Right forelimb (tissue), 1 donor: ENCODE measurements at places on chromosomes 1 and 21.

- peak; percentile 89 for DNase-seq
Observed at GRCh38 chr1:11731691-11732283, 4.1 kb upstream of the AGTRAP start.

- DNase-seq = no peak
Observed at GRCh38 chr1:77925518-77925917, 37.1 kb downstream of the NEXN start.

DNA sequence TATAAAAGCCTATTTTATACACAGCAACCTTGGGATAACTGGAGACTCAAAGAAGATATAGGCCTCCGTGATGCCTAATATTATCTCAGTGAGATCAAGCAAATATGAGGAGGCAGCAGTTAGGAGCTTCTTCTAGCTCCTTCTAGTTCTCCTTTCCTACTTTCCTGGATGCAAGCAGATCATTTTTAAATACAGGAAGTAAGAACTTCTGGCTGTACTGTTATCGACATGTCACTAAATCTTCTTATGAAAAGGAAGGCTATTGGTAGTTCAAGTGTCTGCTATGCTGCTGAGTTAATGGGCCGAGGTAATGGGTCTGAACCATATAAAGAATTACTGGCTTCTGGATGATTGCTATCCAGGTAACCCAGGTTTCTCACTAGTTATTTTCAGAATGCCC is 15.9 kb downstream of the HSPA13 start:
- DNase-seq = no peak

DNA sequence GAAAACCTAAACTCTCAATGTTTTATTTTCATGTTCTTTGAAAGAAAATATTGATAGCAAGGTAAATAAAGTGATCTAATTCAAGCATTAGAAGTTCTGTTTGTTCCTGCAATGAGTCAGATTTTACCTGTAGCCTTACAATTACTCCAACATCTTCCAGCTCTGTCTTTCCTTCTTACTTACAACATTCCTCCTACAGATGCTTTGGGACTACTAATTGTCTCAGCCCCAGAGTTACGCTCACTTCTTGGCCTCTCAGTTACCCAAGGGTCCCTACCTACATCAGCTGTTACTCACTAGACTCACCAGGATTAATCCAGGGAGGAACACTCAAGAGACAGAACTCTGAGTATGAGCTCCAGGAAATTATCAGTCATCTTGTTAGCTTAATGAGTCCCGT is 26.4 kb downstream of the OR14A16 start:
- no peak for DNase-seq

DNA sequence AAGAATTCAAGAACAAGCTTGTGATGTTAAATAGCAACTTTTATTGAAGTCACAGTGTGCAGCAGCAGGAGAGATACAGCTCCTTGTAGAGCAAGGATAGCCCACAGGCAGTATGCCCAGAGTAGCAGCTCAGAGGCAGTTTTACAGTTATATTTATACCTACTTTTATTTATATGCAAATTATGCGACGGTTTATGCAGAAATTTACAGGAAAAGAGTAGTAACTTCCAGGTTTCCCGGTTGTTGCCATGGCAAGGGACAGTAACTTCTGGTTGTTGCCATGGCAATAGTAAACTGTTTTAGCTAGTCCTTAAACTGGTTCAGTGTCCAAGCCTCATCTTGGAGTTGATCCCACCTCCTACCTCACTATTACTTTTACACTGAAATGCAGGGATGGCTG is 344.6 kb upstream of the LYPLAL1 start:
- DNase-seq = peak; percentile 44

GRCh38 chr21:26170471-26171257 is at the start of gene APP:
Gene APP (minus strand): TSS chr21:26170770. CDS start chr21:26170620, 150 bp downstream.
- DNase-seq = peak; percentile 91

DNA sequence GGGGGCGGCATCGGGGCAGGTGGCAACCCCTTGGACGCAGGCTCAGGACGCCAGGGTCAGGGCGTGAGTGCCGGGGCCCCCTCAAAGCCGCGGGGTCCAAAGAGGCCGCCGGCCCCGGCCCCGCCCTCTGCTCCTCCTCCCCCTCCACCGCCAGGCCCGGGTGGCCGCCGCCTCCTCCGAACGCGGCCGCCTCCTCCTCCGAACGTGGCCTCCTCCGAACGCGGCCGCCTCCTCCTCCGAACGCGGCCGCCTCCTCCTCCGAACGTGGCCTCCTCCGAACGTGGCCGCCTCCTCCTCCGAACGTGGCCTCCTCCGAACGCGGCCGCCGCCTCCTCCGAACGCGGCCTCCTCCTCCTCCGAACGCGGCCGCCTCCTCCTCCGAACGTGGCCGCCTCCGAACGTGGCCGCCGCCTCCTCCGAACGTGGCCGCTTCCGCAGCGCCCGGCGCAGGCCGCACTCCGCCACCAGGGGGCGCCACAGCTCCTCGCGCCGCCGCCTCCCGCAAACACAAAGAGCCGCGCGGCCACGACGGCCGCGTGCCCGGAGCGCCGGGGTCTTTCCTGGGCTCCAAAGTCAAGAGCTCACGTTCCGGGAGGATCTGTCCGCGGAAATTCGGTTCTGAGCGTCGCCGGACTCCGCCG is 19.3 kb upstream of the SAMD11 start:
- DNase-seq = peak; percentile 94

DNA sequence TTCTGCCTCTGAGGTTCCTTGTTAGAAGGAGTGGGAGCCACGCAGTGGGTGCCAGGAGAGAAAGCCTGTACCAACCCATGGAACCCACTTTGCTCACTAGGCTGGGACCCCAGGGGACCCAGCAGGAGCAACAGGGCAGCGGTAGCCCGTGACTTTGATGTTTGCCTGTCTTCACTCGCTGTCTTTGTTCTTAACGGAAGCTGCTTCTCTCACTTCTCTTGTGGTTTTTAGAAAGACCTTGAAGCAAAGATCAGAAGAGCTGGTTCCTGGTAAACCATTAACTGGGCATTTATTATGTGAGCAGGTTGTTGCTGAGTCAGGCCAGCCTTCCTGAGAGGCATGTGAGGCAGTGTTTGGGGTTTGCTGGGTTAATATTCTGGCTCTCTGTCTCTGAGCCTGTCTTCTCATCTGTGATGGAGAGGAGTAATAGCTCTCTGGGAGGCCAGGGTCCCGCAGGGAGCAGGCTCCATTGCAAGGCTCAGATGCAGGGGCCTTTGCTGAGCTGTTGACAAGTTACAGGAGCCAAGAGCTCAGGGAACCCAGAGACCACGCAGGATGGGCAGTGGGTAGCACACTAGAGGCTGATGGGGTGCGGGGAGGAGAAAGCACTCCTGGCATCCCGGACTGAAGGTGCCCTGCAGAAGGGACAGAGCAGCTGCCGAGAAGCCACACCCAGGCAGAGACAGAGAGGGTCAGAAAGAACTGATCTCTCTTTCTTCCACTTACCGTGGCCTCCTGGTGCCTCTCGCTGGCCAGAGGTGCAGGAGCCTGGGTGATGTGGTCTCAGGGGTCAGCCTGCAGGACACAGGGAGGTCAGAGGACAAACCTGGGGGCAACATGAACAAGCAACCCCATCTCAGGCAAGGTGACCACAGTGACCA is 367.5 kb upstream of the C1orf174 start:
- DNase-seq = no peak

- DNase-seq = no peak
Observed at GRCh38 chr1:26046246-26047095, 553 bp upstream of the SLC30A2 start.

DNA sequence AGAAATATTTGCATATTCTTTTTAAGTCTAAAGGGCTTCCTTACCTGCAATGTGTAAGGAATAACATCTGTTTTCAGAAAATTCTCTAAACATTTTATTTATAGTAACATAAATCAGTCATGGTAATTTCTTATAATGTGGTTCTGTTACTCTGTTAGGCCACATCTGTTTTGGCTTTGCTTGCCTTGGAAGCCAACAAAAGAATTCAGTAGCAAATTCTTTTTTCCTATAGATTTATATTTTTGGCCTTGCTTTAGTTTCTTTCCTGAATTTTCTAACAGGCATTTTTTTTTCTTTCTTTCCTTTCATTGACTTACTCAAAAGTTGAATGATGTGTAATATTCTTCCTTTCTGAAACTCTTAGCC is 72.2 kb downstream of the OSBPL9 start:
- DNase-seq = no peak

- no peak for DNase-seq
Observed at GRCh38 chr1:83555871-83556270, 443.1 kb downstream of the TTLL7 start.

GRCh38 chr1:42932442-42932941 is 26.2 kb downstream of the SLC2A1 start:
- DNase-seq = no peak

DNA sequence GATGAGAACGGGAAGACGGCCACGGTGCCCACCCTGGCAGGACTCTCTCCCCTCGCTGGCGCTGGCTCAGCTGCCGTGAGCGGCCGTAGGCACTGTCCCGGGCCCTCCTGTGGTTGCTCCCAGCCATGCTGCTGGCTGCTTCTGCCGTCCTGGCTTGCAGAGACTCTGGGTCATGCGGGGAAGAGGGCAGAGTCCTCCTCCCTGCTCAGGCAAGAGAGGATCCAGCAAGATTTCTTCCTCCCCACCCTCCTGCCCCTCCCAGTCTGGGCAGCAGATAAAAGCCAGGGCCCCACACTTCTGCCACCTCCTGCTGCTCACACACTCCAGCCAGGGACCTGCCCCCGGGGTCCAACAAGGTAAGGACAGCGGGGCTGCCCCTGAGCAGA is 60.1 kb downstream of the AGPAT3 start:
- DNase-seq = no peak

- no peak for DNase-seq
Observed at GRCh38 chr1:45870500-45870899, 67.1 kb downstream of the MAST2 start.

DNA sequence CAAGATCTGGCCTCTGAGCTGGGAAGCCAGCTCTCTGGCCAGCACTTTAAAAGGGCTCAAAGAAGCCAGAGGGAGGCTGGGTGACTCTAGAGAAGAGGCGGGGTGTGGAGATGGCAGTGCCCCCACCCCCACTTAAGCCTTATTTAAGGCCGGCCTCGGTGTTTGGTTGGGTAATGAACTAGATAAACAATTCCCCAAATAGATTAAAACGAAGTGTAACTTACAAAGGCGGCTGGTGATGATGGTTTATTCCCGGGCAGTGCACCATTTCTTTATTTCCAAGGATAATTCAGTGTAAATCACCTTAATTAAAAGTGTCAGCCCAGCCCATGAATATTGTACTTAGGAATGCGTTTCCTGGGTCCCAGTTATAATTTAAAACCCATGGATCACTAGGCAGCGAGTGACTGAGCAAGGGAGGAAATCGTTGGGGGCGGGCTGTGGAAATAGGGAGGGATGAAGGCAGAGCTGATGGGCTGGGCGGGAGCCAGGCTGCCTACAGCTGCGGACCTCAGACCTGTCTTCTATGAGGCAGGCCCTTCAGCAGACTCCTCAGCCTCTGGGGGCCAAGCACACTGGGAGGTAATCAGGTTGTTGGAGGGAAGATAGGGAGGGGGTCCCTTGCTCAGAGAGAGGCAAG is 54.9 kb downstream of the TMEM53 start:
- no peak for DNase-seq

DNA sequence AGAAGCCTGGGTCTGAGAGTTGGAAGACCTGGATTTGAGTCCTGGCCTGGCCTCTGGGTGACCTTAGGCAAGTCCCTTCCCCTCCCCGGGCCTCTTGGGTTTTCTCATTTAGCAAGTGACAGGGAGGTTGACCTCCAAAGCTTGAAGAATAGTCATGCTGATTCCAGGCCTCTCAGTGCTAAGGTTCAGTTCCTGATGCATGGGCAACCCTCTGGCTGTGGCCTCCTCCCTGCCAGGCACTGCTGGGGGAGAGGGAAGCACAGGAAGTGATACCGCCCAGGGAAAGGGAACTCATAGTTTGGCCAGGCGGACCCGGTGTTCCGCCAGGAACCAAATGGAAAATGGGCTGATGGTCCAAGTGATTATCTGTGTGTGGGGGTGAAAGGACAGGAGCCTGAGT is 23.6 kb upstream of the WASF2 start:
- DNase-seq = no peak

- no peak for DNase-seq
Observed at GRCh38 chr1:237566581-237566980, 324.1 kb downstream of the ZP4 start.

- DNase-seq = no peak
Observed at GRCh38 chr1:174032671-174033222, 10.6 kb upstream of the RC3H1 start.

- DNase-seq = no peak
Observed at GRCh38 chr1:16484931-16485330, 29.2 kb downstream of the RNU1-1 start.

DNA sequence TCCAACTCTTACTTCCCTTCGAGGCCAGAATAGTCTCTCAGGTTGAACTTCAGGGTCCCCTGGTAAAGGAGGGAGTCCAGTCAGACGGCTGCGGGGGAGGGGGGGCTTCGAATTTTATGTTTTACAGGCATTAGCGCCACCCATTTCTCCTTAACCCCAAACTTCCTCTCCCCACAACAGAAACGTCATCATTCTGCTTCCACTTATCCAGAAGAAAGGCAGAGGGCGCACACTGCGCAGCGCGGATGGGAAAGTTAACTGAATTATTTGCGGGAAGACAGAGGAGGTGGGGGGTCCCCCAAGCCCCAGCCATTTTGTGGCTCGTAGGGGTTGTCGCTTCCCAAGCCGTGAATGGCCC is 529 bp upstream of the PRMT2 start:
- DNase-seq = no peak

- DNase-seq = no peak
Observed at GRCh38 chr1:98078596-98078995, 157.8 kb upstream of the DPYD start.

DNA sequence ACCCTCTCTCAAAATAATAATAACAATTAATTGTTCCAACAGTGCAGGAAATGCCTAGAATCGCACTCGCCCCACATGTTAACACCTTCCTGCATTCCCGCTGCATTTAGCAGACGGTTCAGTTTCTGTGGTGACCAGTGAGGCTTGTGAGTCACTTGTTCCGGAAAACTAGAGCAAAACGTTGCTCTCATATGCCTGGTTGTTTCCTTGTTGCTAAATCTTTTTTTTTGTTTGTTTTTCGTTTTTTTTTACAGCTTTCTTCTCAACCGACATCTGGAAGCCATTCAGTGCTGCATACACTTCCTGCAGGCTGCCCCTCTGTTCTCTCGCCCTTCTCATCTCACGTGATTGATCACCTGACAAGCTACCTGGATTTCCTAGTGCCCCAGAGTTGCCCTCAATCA is 56.9 kb upstream of the TMPRSS2 start:
- no peak for DNase-seq

GRCh38 chr1:34980715-34981114 is 4.4 kb downstream of the TMEM35B start:
- no peak for DNase-seq

GRCh38 chr1:41259221-41259620 is 17.1 kb upstream of the SCMH1 start:
- no peak for DNase-seq

- no peak for DNase-seq
Observed at GRCh38 chr1:172442843-172443565, 865 bp downstream of the PIGC start.

GRCh38 chr1:54315099-54315498 is 91.1 kb downstream of the SSBP3 start:
- no peak for DNase-seq

- DNase-seq = no peak
Observed at GRCh38 chr1:179142889-179143299, 61.0 kb downstream of the TOR3A start.
